T-helper 2 cell treated with Interferon-gamma antibody and Interleukin-4, amounts not matched to agents 5 μg/mL and 100 μg/mL, for 36 hours (primary cell): ENCODE measurements at places on chromosomes 6 and 20.

DNA sequence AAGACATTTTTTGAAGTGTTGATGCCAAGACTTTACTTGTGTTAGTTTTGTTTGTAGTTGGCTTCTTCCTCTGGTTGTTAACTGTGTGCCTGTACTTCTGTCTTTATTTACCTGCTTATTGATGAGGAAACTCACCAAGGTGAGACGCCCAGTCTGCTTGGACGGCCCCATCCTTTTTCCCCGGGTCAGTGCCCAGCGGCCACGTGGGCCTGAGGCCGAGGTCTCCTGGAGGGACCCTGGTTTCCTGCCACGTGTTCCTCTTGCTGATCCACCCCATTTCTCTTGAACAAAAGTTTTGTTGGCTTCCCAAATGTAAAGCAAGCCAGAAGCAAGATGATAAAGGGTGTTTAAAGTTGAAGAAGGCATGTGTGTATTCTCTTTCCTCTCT, 24.8 kb downstream of the DUSP22 start:
- peaks cover 41% of the 10 kb centered on the region for H3K4me1 ChIP-seq
- no peaks in the 10 kb centered on the region for H3K27me3 ChIP-seq
- no peak overlapping the region for H3K27ac ChIP-seq

GRCh38 chr20:4192378-4193068, 177.2 kb upstream of the RNF24 start:
- H3K4me1 ChIP-seq = no peaks in the 10 kb centered on the region
- no peak overlapping the region for H3K4me3 ChIP-seq
- H3K27me3 ChIP-seq = peaks cover 6% of the 10 kb centered on the region

GRCh38 chr6:8481727-8482126, 46.4 kb upstream of the SLC35B3 start:
- no peaks in the 10 kb centered on the region for H3K27me3 ChIP-seq
- H3K4me1 ChIP-seq = peaks cover 2% of the 10 kb centered on the region
- H3K4me3 ChIP-seq = no peak overlapping the region
- no peak overlapping the region for H3K27ac ChIP-seq
- no peak for DNase-seq

DNA sequence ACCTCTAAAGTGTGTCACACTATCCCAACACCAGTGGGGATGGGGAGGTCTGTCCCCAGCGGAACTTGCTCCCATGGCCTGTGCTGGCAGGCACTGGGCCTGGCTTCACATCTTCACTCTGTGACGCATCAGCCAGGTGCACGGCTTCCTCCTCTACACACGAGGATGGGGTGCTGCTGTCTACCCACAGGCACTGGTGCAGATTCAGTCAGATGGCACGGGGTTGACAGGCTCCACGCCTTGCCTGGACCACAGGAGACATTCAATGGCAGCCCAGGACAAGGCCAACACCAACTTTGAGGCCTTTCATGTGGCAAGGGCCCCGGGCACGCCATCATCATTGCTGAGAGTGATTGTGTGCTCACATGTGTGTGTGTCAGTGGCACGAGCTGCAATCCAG, 92.4 kb downstream of the TMEM242 start:
- no peak for DNase-seq
- H3K27me3 ChIP-seq = peaks cover 37% of the 10 kb centered on the region
- peaks cover 2% of the 10 kb centered on the region for H3K36me3 ChIP-seq
- no peak overlapping the region for H3K4me3 ChIP-seq
